Subcutaneous adipose tissue (tissue), 4 donors: ENCODE measurements at places on chromosomes 13 and 19. TPM values are rescaled to one million over a fixed set of nuclear protein-coding genes. Genes with fewer than 3 reads are reported as not detected.

PTOV1 gene
- total RNA-seq = 43.0 TPM

PNMA8A gene
- total RNA-seq = 2.3 TPM

ZNF699 gene
- total RNA-seq = 11.9 TPM

KCNN1 gene
- total RNA-seq = not detected
